ENCODE measurements at places on chromosomes 4 and X.
A peak's percentile ranks its signal among the peaks of the same experiment; 100 is the strongest.

DNA sequence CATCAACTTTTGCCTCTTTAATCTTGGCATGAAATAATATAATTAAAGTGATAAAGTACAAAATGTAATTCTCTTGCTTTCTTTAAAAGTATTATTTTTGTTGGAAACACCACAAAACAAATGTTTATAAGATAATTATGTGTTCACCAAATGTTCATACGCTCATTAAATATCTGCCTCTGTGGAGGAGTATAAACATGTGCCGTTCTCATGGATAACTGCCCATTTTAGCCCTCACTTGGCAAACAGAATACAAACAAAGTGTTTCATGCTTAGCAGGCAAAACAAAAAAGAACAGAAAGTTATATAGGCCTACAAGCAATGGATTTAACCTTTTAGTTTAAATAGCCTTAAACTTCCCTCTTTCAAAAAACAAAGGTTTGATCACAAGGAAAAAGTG, 800.5 kb upstream of the DIAPH2 start:
- DNase-seq = no peak
- no peak overlapping the region for H3K4me3 ChIP-seq
- H3K27ac ChIP-seq = no peak overlapping the region
- no peaks in the 10 kb centered on the region for H3K4me1 ChIP-seq

DNA sequence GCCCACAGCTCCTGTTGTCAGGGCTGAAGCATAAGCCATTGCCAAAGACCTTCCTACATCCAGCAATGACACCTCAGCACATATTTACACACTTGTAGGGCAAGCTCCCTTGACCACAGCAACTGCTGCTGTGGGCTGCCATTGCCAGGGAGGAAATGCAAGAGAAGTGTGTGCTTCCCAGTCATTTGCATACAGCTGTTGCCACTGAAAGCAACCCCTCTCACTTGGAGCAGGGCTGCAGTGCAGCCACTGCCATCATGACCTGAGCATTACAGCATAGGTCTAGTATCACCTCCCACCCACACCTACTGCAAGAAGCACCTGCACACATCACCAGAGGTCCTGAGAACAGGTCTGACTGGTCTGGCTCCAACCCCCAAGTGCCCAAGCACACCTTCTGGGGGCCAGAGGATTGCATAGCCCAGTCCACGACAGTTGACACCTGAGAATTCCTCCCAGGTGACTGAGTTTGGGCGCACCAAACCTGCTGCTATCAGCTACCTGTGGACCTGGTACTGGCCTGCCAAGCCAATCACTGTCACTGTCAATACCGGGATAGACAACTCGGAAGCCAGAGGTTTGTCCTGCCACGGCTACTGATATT, 636.5 kb upstream of the SLIT2 start:
- no peak overlapping the region for H3K27ac ChIP-seq
- no peak for DNase-seq
- H3K4me3 ChIP-seq = no peak overlapping the region

DNA sequence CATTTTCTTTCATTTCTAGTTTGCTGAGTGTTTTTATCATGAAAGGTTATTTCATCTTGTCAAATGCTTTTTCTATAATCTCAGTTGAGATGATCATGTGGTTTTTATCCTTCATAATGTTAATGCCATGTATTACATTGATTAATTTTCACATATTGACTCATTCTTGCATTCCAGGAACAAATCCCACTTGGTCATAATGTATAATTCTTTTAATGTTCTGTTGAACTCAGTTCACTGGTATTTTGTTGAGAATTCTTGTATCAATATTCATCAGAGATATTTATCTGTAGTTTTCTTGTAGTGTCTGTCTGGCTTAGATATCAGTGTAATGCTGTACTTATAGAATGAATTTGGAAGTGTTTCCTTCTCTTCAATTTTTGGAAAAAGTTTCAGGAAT, 16.7 kb upstream of the LHFPL1 start:
- H3K4me1 ChIP-seq = no peaks in the 10 kb centered on the region
- H3K27ac ChIP-seq = no peak overlapping the region
- no peak for DNase-seq
- H3K36me3 ChIP-seq = no peaks in the 10 kb centered on the region

DNA sequence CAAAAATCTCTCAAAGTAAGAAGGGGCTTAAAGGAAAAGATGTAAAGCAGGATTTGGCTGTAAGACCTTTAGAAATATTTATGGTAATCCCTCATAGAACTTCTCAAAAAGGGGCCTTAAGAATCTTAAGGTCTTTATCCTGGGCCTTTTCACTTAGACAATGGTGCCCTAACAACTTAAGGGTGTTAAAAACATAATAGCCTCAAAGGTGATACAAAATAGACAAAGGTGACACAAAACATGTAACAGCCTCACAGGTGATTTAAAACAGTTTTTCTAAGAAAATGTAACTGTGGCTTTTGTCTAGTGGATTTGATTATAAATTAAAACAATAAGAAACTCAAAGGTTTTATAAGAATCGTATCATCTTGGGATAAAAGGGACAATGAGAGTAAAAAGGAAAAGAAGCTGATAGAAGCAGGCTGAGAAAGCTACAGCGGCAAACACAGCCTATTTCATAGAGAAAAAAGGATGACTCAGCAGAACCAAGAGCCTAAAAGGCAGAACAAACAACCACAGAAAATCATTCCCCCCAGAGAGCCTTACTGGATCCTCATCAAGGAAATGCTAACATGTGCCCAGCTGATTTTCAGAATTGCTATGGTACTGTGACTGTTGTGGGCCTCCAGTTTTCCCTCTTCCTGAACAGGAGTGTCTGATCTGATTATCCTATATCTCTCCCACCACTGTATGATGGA, 164.3 kb downstream of the STPG2 start:
- no peaks in the 10 kb centered on the region for H3K4me1 ChIP-seq
- DNase-seq = no peak
- no peak overlapping the region for H3K4me3 ChIP-seq
- H3K27ac ChIP-seq = no peak overlapping the region

- H3K36me3 ChIP-seq = peaks cover 42% of the 10 kb centered on the region
- H3K27ac ChIP-seq = peak overlapping the region; percentile 80
- DNase-seq = no peak
- peaks cover 58% of the 10 kb centered on the region for H3K4me1 ChIP-seq
Observed at GRCh38 chr4:924107-925096, 7.7 kb downstream of the GAK start.

- no peaks in the 10 kb centered on the region for H3K36me3 ChIP-seq
- no peak for DNase-seq
- no peaks in the 10 kb centered on the region for H3K27me3 ChIP-seq
- H3K4me1 ChIP-seq = peaks cover 47% of the 10 kb centered on the region
Observed at GRCh38 chrX:13078739-13079444, 34.5 kb upstream of the FAM9C start.

DNA sequence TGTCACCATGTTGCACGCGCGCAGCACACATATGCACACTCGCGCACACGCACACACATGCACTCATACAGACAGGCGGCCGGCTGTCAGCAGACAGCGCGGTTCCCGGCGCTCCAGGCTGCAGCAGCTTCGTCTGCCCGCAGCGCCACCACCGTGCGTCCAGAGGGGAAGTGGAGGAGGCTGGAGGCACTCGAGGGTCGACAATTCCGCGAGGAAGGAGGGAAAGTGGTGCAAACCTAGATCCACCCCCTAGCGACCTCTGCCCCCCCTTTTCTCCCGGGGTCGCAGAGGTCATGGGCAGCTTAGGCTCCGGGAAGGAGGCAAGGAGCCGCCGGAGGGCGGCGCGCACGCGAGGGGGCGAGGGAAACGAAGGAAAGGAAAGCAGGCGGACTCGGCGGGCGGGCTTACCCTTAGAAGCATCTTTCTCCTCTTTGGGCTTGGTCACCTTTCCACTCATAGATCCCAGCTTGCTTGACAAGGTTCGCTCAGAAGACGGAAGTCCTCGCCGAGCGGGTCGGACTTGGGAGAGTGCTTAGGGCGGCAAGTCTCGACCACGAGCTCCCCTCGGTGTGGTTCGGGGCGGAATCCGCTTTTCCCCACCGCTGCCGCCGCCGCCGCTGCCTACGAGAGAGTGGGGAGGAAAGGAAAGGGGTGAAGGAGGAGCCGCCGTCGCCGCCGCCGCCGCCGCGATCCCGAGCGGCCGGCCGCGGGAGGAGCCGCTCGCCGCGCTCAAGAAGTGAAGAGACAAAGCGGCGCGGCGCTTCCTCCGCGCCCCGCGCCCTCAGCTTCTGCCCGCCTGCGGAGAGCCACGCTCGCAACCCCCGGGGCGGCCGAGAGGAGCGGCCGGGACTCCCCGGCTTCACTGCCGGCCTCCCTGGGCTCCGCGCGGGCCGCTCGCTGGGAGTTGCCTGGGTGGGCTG, 326.6 kb upstream of the F9 start:
- H3K27me3 ChIP-seq = peaks cover 39% of the 10 kb centered on the region
- no peaks in the 10 kb centered on the region for H3K36me3 ChIP-seq
- no peak overlapping the region for H3K27ac ChIP-seq
- peak overlapping the region; percentile 60 for H3K4me3 ChIP-seq
- peaks cover 2% of the 10 kb centered on the region for H3K4me1 ChIP-seq

GRCh38 chrX:66728818-66729271, 90.0 kb upstream of the EDA2R start:
- H3K4me3 ChIP-seq = peak overlapping the region; percentile 53
- no peaks in the 10 kb centered on the region for H3K4me1 ChIP-seq
- H3K27me3 ChIP-seq = no peaks in the 10 kb centered on the region
- DNase-seq = peak; percentile 1

DNA sequence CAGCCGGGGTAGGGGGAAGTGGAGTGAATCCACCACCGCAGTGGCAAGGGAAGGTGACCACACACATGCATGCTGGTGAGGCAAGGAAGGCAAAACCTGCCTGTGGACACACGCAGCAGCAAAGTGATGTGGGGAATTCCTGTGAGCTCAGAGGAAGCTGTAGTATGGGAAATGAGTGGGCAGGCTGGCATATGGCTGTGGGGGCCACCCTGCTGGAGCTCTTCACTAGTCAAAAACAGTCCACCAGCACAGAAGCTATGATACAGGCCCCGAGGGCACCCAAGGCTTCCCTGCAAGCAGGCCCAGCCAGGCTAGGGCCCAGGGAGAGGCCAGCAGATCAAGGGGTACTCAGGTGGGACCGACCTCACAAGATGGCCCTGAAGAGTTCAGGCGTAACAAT, 239.1 kb downstream of the CHM start:
- DNase-seq = no peak
- no peak overlapping the region for H3K27ac ChIP-seq
- no peak overlapping the region for H3K4me3 ChIP-seq
- no peaks in the 10 kb centered on the region for H3K4me1 ChIP-seq

DNA sequence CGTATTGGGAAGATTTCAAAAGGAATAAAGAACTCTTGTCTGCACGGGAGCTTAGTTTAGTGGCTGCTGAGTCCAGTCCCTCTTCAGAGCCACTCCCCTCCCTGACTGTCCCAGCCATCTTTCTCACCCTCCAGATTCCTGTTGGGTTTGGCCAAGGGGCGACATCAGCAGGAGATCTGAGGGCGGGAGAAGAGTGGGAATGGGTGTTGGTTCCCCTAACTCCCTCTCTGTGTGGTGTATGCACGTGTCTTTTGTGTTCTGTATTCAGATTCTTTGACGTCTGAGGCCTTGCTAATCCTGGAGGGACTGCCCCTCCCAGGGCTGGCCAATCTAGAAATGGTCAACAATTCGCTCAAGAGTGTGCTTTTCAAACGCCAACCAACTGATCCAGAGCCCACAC, 37.4 kb downstream of the CYTL1 start:
- no peaks in the 10 kb centered on the region for H3K36me3 ChIP-seq
- no peak overlapping the region for H3K27ac ChIP-seq
- H3K4me3 ChIP-seq = no peak overlapping the region
- peaks cover 34% of the 10 kb centered on the region for H3K27me3 ChIP-seq
- H3K4me1 ChIP-seq = no peaks in the 10 kb centered on the region

- H3K4me3 ChIP-seq = peak within 1 kb of the TSS; percentile 46
- peaks cover 10% of the 10 kb centered on the region for H3K36me3 ChIP-seq
- no peak for DNase-seq
- H3K27me3 ChIP-seq = peaks cover 83% of the 10 kb centered on the region
Observed at GRCh38 chrX:25015486-25016360, at the start of gene ARX. Gene ARX (minus strand): TSS chrX:25015965. CDS start chrX:25015737, 228 bp downstream.

DNA sequence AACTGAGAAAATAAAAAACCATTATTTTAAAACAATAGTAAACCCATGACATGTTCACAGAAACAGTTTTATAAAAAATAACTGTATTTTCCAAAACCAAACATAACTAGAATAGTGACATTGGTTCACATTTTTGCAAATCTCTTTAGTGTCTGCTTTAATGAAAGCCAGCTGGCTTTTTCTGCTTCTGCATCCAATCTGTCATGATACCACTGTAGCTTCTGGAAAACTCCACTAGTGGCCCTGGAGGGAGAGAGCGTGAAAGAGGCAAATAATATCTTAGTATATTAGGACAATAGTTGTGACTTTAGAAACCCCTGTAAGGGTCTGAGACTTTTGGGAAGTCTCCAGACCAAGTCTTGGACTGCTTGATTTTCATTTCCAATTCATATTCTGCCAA, 31.1 kb downstream of the FGFBP1 start:
- no peaks in the 10 kb centered on the region for H3K4me1 ChIP-seq
- DNase-seq = no peak
- no peaks in the 10 kb centered on the region for H3K36me3 ChIP-seq
- H3K27ac ChIP-seq = no peak overlapping the region

DNA sequence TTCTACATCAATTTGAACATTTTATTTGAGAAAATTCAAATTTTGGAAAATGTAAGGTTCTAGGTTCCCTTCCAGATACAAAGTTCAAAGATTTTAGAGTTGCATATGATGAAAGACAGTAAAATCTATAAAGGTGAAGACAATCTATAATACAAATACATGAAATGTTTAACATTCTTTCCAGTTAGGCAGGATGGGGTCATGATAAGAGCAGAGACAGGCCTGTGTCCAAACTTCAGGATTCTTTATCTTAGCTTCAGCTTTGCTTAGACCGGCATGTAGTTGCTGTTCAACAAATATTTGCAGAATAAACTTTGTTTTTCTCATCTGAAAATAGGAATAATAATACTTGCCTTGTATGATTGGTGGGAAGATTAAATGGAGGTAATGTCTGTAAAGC, 4.5 kb upstream of the RPS6KA3 start:
- peaks cover 3% of the 10 kb centered on the region for H3K4me1 ChIP-seq
- no peak overlapping the region for H3K4me3 ChIP-seq
- H3K27ac ChIP-seq = no peak overlapping the region
- H3K27me3 ChIP-seq = no peaks in the 10 kb centered on the region
- H3K36me3 ChIP-seq = peaks cover 12% of the 10 kb centered on the region
- DNase-seq = no peak

DNA sequence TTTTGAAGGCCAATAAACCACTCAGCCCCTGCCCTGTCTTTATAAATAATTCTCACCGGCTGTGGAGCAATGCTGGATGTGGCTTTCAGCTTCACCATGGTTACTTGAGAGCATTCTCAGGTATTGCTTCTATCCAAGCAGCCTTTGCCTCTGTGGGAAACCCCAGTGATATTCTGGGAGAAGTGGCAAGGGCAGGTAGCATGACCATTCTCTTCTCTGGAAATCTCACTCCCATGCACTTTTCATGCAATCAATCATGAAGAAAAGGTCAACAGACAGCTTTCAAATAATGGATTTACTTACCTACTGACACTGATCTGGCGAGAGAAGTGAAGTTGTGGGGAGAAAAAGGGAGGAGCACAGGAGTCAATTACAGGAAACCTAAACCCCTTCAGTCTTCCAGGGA, 49.5 kb downstream of the UNC5C start:
- H3K27ac ChIP-seq = no peak overlapping the region
- H3K4me1 ChIP-seq = no peaks in the 10 kb centered on the region
- no peak overlapping the region for H3K4me3 ChIP-seq
- no peaks in the 10 kb centered on the region for H3K36me3 ChIP-seq

GRCh38 chr4:161238033-161238432, 925.8 kb downstream of the FSTL5 start:
- H3K27ac ChIP-seq = no peak overlapping the region
- no peak overlapping the region for H3K4me3 ChIP-seq
- DNase-seq = no peak
- no peaks in the 10 kb centered on the region for H3K27me3 ChIP-seq
